ENCODE measurements at places on chromosomes 13 and 19.

DNA sequence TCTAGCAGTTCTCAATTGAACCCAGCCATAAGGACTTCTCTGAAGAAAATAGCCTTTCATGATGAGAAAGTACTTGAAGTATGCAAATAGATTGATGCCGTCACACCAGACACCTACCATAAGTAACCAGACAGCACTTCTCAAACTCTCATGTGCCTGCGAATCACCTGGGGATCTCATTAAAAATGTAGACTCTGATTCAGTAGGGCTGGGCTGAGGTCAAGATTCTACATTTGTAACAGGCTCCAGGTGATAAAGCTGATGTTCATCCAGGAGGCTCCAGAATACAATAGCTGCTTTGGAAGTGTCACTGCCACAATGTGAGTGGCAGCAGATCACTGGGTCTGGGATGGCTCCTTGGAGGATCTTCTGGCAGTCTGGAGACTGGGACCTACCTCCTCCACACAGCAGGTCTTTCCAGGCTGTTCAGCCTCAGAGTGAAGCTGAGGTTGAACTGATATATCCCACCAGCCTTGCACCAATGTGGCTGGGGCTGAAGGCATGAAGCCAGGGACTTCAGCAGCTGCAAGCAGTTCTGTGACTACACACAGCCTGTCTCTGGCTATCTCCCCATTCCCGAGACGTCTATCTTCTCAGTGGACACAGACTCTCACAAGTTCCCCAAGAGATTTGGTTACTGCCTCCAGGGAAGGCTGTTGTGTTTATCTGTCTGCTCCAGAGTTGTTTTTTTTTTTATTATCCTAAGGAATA is 9.1 kb downstream of the MBNL2 start:
- DNase-seq, result no peak

DNA sequence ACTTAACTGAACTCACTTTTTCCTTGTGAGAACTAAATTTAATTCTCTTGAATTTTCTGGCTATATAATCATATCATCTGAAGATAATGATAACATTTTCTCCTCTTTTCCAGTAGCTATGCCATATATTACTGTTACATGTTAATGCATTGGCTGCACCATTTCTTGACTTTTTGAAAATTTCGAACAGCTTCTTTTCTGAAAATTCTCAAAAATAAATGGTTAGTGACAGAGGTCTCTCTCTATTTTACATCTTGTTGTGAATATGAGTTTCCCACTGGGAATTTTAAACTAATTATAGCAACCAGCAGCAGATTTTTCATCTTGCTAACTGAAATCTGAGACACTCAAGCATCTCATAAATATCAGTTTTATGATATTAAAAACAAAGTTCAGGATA is 30.6 kb downstream of the MBNL2 start:
- no peak for DNase-seq

DNA sequence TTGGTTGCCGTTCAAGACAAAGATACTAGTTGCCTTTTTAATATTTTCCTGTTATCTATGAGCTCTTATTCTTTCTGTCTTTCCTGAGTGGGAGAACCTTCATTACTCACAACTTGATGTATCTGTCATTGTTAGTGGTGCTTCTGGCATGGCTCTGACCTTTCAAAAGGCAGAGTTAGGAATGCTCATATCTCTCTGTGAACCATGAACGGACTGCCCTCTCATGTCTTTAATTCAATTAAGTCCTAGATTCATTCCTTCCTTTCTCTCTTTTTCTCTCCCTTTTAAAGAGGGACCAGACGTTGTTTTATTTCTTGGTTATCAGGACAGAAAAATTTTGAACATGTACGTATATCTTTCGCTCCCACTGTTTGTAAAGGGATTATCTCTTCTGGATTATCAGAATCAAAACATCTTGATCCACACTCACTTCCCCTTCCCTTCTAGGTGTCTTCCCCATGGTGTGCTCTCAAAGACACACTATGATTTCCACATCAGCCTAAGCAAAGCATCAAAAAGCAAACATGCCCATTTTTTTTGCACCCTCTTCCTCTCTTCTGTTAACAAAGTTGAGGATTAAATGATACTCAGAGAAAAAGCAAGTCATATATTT is 90.3 kb downstream of the LRCH1 start:
- no peak for DNase-seq

GRCh38 chr13:108816375-108816774 is 187.0 kb downstream of the MYO16 start:
- no peak for DNase-seq

GRCh38 chr19:7139095-7139494 is 69.6 kb downstream of the ZNF557 start:
- no peak for DNase-seq

DNA sequence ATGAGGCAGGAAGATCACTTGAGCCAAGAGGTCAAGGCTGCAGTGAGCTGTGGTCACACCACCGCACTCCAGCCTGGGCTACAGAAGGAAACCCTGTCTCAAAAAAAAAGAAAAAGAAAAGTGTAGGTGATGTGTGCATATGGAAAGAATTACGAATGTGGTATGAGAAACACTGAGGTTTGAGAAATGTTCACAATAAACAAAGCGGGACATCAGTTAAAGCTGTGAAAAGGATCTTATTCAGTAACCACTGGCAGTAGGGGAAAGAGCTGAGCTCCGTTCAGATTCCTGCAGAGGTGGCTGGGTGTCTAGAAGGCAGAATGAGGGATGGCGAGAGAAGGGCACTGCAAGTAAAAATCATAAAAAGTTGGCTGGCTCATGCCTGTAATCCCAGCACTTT is 4.1 kb upstream of the IGSF23 start:
- DNase-seq, result no peak
